ENCODE measurements at places on chromosomes 7 and 10.
A peak's percentile ranks its signal among the peaks of the same experiment; 100 is the strongest.

DNA sequence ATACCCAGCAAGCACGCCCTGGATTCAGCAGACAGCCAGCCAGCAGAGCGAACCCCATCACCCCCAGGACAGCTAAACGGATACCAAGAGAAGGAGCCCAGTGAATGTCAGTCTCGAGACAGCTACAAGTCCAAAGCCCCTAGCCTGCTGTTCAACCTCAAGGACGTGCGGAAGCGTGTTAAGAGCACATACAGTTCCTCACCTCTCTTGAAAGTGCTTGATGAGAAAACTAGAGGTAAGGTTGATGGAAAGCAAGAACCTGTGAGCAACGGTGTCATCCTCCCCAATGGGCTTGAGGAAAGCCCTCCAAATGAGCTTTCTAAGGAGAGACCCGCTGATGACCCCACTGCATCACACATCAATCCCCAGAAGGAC, 24.9 kb downstream of the C10orf71 start:
- no peak overlapping the region for H3K4me3 ChIP-seq
- H3K4me1 ChIP-seq = no peaks in the 10 kb centered on the region
- no peaks in the 10 kb centered on the region for H3K27me3 ChIP-seq
- H3K27ac ChIP-seq = no peak overlapping the region

- peaks cover 6% of the 10 kb centered on the region for H3K36me3 ChIP-seq
- H3K27me3 ChIP-seq = no peaks in the 10 kb centered on the region
- no peak overlapping the region for H3K27ac ChIP-seq
- no peak for DNase-seq
Measured at GRCh38 chr7:221978-222715, 29.8 kb downstream of the FAM20C start.

GRCh38 chr10:91172348-91172747, 48.1 kb upstream of the PCGF5 start:
- H3K27ac ChIP-seq = no peak overlapping the region
- no peaks in the 10 kb centered on the region for H3K27me3 ChIP-seq
- no peak for DNase-seq
- no peak overlapping the region for H3K4me3 ChIP-seq

DNA sequence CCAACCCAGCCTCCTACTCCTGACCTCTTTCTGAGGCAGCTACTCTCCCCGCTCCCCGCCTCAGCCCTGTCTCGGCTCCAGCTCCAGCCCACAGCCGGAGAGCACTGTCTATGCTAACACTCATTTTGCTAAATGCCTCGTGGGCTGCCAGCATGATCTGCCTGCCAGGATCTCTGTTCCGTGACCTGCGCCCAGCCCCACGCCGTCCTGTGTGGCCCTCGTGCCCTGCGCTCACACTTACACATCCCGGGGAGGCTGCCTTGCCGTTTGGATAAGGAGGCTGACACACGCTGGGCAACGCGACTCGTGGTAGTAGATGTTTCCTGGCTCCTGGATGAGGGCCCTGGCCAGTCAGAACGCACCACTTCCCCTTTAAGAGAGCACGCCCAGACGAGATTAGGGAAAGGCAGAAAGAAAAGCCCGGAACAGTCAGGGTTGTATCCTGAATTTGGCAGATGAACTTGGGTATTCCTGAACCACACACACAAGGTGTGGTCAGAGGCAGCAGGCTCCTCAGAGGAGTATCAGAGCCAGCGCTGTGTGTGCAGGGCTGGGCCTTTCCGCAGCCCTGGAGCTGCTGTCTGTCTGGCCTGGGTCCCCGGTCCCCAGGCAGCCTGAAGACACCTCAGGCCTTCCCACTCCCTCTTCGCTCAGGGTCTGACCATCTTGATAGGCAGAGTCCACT, 97.7 kb upstream of the EFCAB10 start:
- peak overlapping the region; percentile 35 for H3K27ac ChIP-seq
- peaks cover 58% of the 10 kb centered on the region for H3K4me1 ChIP-seq
- no peaks in the 10 kb centered on the region for H3K36me3 ChIP-seq
- peak; percentile 58 for DNase-seq
- H3K27me3 ChIP-seq = no peaks in the 10 kb centered on the region
- no peak overlapping the region for H3K4me3 ChIP-seq

GRCh38 chr7:130476297-130477150, 15.4 kb upstream of the MEST start:
- DNase-seq = no peak
- H3K4me1 ChIP-seq = no peaks in the 10 kb centered on the region
- H3K4me3 ChIP-seq = no peak overlapping the region
